ENCODE measurements at places on chromosomes 6 and 20. TPM values are rescaled to one million over a fixed set of nuclear protein-coding genes. Genes with fewer than 3 reads are reported as not detected.

DNA sequence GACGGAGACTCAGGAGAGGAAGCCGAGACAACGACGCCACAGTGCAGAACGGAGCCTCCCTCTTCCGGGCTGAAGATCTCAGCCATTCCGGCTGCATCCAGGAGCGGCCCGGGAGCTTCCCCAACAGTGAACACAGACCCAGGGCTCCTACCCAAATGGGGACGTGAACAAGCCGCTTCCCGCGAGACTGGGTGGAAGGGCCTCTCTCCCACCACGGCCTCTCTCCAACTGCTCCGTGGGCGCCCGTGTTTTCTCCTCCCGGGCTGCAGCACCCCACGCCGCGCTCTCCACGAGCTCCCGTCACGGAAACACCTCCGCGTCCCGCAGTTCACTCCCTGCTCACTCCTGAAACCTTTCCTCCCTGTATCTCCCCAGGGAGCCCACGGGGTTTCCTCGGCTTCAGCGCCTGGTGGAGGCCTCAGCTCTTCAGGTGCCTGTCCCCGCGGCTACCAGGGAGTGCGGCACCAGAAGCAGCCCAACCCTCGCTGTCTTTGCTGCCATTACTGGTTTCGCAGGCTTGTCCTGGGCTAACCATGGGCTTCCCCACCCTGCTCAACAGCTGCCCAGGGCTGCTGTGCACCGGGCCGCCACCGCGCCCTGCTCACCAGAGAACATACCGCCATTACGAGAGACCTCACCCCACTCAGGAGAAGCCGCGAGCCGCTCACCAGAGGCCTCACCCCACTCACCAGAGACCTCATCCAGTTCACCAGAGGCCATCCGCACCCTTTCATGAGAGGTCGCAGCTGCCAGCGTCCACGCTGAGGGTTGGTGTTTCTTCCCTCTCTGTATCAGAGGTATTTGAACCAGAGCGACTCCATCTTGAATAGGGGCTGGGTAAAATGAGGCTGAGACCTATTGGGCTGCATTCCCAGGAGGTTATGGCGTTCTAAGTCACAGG, 922.8 kb downstream of the QKI start:
- no peak for DNase-seq
- no peak overlapping the region for H3K4me3 ChIP-seq
- no peak overlapping the region for H3K27ac ChIP-seq
- no peaks in the 10 kb centered on the region for H3K36me3 ChIP-seq
- no peaks in the 10 kb centered on the region for H3K27me3 ChIP-seq

GRCh38 chr6:75281653-75282052, 2.9 kb downstream of the TMEM30A start:
- no peak for DNase-seq
- no peak overlapping the region for H3K4me3 ChIP-seq
- H3K4me1 ChIP-seq: peaks cover 12% of the 10 kb centered on the region
- no peaks in the 10 kb centered on the region for H3K27me3 ChIP-seq
- H3K36me3 ChIP-seq: no peaks in the 10 kb centered on the region

DNA sequence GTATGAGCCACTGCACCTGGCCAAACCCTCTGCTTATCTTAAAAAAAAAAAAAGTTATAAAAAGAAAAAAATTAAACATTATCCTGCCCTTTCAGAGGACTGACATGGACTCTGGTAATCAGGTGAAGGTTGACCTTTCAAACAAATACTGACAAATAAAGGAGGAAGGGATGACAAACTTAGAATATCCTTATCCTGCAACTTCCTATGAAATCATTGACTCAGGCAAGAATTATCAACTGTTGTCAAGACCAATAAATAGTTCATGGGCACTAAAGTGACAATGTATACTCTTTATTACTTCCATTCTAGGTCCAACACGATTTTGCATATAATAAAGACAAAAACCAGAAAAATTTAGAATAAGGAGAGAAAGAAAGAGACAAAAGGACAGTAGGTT, 117.9 kb downstream of the KIF16B start:
- DNase-seq: no peak
- H3K36me3 ChIP-seq: no peaks in the 10 kb centered on the region
- no peak overlapping the region for H3K27ac ChIP-seq

DNA sequence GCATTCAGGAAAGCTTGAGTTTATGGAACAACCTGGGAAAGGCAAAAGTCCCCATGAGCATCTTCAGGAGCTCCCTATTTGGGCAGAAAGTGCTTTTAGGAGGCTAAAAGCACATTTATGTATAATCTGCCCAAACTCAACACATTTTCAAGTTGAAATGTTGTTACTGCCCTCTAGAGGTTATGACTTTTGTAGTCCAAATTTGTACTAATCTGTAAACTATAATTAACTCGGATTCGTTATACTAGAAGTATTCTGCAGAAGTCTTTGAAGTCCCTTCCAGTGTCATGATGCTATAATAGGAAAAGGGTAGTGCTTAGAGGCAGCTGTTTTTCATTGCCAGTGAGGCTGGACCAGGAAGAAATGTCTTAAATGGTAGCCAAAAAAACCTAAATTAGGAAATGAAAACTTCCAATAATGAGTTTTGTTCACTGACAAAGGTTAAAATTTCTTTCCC, 44.8 kb upstream of the EMILIN3 start:
- no peaks in the 10 kb centered on the region for H3K4me1 ChIP-seq
- no peaks in the 10 kb centered on the region for H3K27me3 ChIP-seq
- no peak for DNase-seq

Gene NKX2-2
- not detected for total RNA-seq

All from ovary (tissue), 10 donors.